ENCODE measurements at places on chromosomes 4 and X. TPM values are rescaled to one million over a fixed set of nuclear protein-coding genes. Genes with fewer than 3 reads are reported as not detected.

Gene ANK2
- 142 TPM for total RNA-seq

Gene SOX3
- total RNA-seq = not detected

Gene MAGEA2B
- not detected for total RNA-seq

Gene DIPK2B
- total RNA-seq = 36.2 TPM

Gene CHRDL1
- total RNA-seq = 90.2 TPM

Gene PRMT9
- total RNA-seq = 63.3 TPM

Gene DCAF8L2
- not detected for total RNA-seq

Gene PCSK1N
- total RNA-seq = 3.4 TPM

Gene IQCM
- total RNA-seq = not detected

Gene GPR173
- total RNA-seq = 0.51 TPM

Gene SCFD2
- 26.2 TPM for total RNA-seq

Gene F9
- not detected for total RNA-seq

- no peak overlapping the region for H3K27ac ChIP-seq
- no peaks in the 10 kb centered on the region for H3K36me3 ChIP-seq
- no peaks in the 10 kb centered on the region for H3K27me3 ChIP-seq
- H3K4me1 ChIP-seq = no peaks in the 10 kb centered on the region
- DNase-seq = no peak
Observed at GRCh38 chr4:114041117-114041475, 61.6 kb upstream of the ARSJ start.

DNA sequence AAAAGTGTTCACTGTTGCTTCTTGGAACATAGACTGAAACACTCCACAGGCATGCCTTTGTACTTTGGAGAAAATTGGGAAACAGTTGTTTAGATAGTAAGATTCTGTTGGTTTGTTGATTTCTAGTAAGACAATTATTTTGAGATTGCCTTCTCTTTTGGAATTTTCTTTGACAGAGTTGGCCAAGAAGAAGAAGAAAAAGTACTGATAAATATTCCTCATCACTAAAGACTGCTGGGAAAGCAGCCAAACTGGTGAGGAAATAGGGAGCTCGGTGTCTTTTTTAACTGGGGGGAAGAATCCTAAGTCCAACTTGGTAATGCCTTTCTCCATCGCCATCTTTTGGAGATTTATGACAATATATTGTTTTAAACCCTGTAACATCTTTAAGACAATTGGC is 370.7 kb downstream of the GPAT3 start:
- H3K27me3 ChIP-seq = no peaks in the 10 kb centered on the region
- no peaks in the 10 kb centered on the region for H3K36me3 ChIP-seq
- H3K27ac ChIP-seq = no peak overlapping the region
- no peaks in the 10 kb centered on the region for H3K4me1 ChIP-seq
- DNase-seq = no peak
- H3K4me3 ChIP-seq = no peak overlapping the region

DNA sequence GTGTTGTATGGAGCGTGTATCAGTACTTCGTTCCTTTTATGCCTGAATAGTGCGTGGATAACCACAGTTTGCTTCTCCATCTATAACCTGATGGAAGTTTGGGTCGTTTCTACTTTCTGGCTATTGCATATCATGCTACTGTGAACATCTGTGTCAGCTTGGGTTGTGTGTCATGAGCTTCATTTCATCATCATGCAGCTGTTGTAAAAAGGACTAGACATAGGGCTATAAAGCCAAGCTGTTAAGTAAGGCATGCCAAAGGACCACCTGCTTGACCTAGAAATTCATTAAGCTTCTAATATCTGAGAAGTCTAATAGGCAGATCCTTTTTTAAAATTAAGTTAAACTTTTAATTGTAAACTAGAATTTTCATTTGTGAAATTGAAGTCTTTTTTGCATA is 18.4 kb downstream of the SMS start:
- no peak overlapping the region for H3K4me3 ChIP-seq
- no peak for DNase-seq
- H3K36me3 ChIP-seq = no peaks in the 10 kb centered on the region
- no peaks in the 10 kb centered on the region for H3K4me1 ChIP-seq
- no peaks in the 10 kb centered on the region for H3K27me3 ChIP-seq
- peak overlapping the region; percentile 16 for H3K27ac ChIP-seq

GRCh38 chr4:186137196-186137794 is 32.8 kb downstream of the FAM149A start:
- peak overlapping the region; percentile 6 for H3K4me3 ChIP-seq
- no peak for DNase-seq

GRCh38 chr4:94939791-94940519 is 182.2 kb downstream of the BMPR1B start:
- H3K4me3 ChIP-seq = no peak overlapping the region
- no peaks in the 10 kb centered on the region for H3K4me1 ChIP-seq
- no peaks in the 10 kb centered on the region for H3K36me3 ChIP-seq
- H3K27me3 ChIP-seq = no peaks in the 10 kb centered on the region
- DNase-seq = no peak

- no peak for DNase-seq
- no peak overlapping the region for H3K27ac ChIP-seq
- no peak overlapping the region for H3K4me3 ChIP-seq
- H3K4me1 ChIP-seq = no peaks in the 10 kb centered on the region
- no peaks in the 10 kb centered on the region for H3K36me3 ChIP-seq
Observed at GRCh38 chr4:74375824-74376426, 11.0 kb downstream of the EREG start.

- H3K27ac ChIP-seq = no peak overlapping the region
- no peaks in the 10 kb centered on the region for H3K36me3 ChIP-seq
- H3K4me3 ChIP-seq = no peak overlapping the region
- H3K4me1 ChIP-seq = no peaks in the 10 kb centered on the region
- no peak for DNase-seq
Observed at GRCh38 chr4:37735578-37735977, 49.4 kb upstream of the RELL1 start.

GRCh38 chr4:17336524-17336961 is 175.3 kb downstream of the QDPR start:
- H3K4me1 ChIP-seq = no peaks in the 10 kb centered on the region
- DNase-seq = no peak
- no peaks in the 10 kb centered on the region for H3K27me3 ChIP-seq
- H3K4me3 ChIP-seq = no peak overlapping the region
- no peaks in the 10 kb centered on the region for H3K36me3 ChIP-seq
- no peak overlapping the region for H3K27ac ChIP-seq

DNA sequence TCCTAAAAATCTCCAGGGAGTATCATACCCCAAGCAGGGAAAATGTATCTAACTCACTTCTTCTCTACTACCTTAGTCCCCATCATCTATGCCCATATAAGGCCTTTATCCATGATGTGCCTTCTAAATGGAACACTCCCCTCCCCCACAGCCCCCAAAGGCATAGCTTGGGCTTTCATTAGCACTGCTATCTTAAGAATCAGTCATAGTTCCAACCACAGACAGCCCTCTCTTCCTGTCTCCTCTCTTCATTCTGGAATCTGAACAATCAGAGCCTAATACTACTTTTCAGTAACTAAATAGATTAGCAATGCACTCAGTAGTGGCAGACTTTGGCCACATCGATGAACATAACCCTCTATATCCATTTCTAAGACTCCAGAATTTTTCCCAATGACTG is 313.2 kb upstream of the DKK2 start:
- H3K4me3 ChIP-seq = no peak overlapping the region
- no peak for DNase-seq
- no peaks in the 10 kb centered on the region for H3K36me3 ChIP-seq
- no peaks in the 10 kb centered on the region for H3K27me3 ChIP-seq
- no peak overlapping the region for H3K27ac ChIP-seq
- no peaks in the 10 kb centered on the region for H3K4me1 ChIP-seq

DNA sequence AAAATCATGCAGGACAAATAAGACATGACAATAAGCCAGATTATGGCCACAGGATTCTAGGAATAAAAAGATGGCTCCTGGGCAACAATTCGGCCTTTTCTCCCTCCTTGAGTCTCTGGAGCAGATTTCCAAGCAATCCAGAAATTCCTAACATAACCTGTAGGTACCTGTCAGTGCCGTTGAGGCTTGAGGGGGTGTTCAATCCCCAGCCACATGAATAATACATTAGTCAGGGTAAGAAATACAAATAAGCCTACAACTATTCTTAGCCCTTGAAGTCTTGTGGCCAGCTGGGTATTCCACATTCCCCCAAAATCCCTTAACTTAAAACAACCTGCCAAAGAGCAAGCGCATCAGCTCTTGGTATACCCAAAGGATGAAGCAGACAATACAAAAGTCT is 9.7 kb downstream of the CXorf38 start:
- no peaks in the 10 kb centered on the region for H3K4me1 ChIP-seq
- no peak overlapping the region for H3K27ac ChIP-seq
- no peak overlapping the region for H3K4me3 ChIP-seq
- H3K36me3 ChIP-seq = no peaks in the 10 kb centered on the region
- H3K27me3 ChIP-seq = no peaks in the 10 kb centered on the region

- peaks cover 5% of the 10 kb centered on the region for H3K4me1 ChIP-seq
- no peaks in the 10 kb centered on the region for H3K27me3 ChIP-seq
- H3K27ac ChIP-seq = no peak overlapping the region
- no peaks in the 10 kb centered on the region for H3K36me3 ChIP-seq
- DNase-seq = no peak
Observed at GRCh38 chr4:17092736-17093437, 194.4 kb upstream of the LDB2 start.

DNA sequence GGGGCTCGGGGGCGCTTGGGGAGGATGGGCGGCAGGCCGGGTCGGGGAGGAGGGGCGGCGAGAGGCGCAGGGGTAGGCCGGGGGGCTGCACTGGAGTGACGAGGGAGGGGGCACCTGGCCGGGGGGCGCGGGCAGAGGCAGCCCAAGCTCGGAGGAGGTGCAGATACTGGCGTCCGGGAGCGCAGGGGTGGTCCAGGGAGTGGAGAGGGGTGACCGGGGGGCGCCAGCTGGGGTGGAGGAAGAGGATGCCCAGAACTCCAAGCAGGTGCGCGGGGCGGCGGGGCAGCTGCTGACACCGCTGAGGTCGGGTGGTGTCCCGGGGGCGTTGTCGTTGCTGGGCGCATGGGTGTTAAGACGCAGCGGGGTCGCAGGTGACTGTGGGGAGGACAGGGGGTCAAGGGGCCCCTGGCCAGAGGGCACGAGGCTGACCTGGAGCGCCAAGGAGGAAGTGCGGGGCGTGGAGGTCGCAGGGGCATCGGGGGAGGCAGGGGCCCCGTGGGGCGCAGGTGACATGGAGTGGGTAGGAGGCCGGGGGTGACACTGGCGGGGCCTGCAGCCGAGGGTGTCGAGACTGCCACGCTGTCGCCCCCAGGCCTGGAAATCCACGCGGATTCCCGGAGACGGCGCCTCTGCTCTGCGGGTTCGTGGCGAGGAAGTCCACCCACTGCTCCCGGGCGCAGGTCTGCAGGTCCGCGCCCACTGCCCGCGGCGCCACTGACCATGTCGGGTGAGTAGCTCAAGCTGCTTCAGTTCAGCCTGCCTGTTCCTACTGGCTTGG is 928 bp downstream of the GYG2 start:
- peak overlapping the region; percentile 33 for H3K4me3 ChIP-seq
- DNase-seq = no peak
- H3K27me3 ChIP-seq = no peaks in the 10 kb centered on the region
- no peak overlapping the region for H3K27ac ChIP-seq

- no peak overlapping the region for H3K27ac ChIP-seq
- H3K27me3 ChIP-seq = no peaks in the 10 kb centered on the region
- H3K36me3 ChIP-seq = no peaks in the 10 kb centered on the region
- no peak for DNase-seq
- H3K4me3 ChIP-seq = no peak overlapping the region
Observed at GRCh38 chr4:29560452-29560851, 1159.7 kb upstream of the PCDH7 start.

GRCh38 chrX:1392376-1393068 is 609 bp upstream of the SLC25A6 start:
- no peaks in the 10 kb centered on the region for H3K27me3 ChIP-seq
- H3K27ac ChIP-seq = peak overlapping the region; percentile 99
- peak overlapping the region; percentile 96 for H3K4me3 ChIP-seq
- H3K36me3 ChIP-seq = no peaks in the 10 kb centered on the region
- H3K4me1 ChIP-seq = peaks cover 11% of the 10 kb centered on the region
- DNase-seq = no peak

DNA sequence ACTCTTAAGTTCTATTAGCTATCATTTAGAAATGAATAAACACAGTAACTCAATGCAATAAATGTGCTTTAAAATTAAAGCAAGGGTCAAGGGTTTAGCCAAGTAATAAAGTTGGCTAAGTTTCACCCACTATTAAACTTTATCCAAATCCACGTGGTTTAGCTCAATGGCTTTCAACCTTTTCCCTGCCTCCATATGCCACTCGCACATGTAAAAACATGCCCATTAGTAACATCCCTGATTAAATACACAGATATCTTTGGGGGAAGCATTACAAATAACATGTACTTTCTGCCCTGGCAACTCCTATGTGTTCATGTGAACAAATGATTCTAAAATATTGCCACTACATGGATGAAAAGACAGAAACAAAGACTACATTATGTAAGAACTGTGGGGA is 130.8 kb downstream of the ZAR1 start:
- H3K27ac ChIP-seq = no peak overlapping the region
- H3K36me3 ChIP-seq = no peaks in the 10 kb centered on the region
- no peaks in the 10 kb centered on the region for H3K27me3 ChIP-seq

- no peaks in the 10 kb centered on the region for H3K36me3 ChIP-seq
- no peaks in the 10 kb centered on the region for H3K4me1 ChIP-seq
- H3K4me3 ChIP-seq = no peak overlapping the region
- H3K27me3 ChIP-seq = no peaks in the 10 kb centered on the region
- no peak overlapping the region for H3K27ac ChIP-seq
Observed at GRCh38 chrX:8067754-8068462, 103.2 kb downstream of the VCX2 start.

DNA sequence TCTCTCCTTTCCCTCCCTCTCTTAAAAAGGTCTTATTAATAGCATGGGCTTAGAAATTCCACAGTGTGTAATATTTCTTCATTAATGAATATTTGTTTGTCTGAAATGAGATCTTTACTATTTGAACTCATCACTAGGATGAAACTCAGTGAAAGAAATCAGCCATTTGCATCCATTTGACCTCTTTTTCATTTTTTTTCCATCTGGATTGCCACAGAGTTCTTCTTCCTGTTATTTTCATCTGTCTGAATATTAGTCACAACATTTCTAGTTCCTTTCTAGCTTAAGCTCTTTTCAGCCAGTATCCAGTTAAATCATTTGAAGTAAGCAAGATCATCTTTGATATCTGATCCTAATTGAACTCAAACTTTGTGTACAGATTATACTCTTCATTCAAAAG is 69.2 kb upstream of the PLS3 start:
- no peaks in the 10 kb centered on the region for H3K4me1 ChIP-seq
- peak overlapping the region; percentile 72 for H3K27ac ChIP-seq
- no peak overlapping the region for H3K4me3 ChIP-seq
- DNase-seq = no peak

GRCh38 chr4:47838445-47838844 is 578 bp upstream of the CORIN start:
- H3K4me1 ChIP-seq = no peaks in the 10 kb centered on the region
- no peaks in the 10 kb centered on the region for H3K36me3 ChIP-seq
- peak overlapping the region; percentile 58 for H3K27ac ChIP-seq
- no peaks in the 10 kb centered on the region for H3K27me3 ChIP-seq
- no peak overlapping the region for H3K4me3 ChIP-seq
- no peak for DNase-seq

GRCh38 chr4:87120010-87120409 is 100.4 kb downstream of the KLHL8 start:
- H3K36me3 ChIP-seq = no peaks in the 10 kb centered on the region
- peaks cover 4% of the 10 kb centered on the region for H3K4me1 ChIP-seq
- DNase-seq = no peak
- peak overlapping the region; percentile 90 for H3K27ac ChIP-seq

GRCh38 chr4:48234575-48234974 is 35.1 kb downstream of the TEC start:
- no peaks in the 10 kb centered on the region for H3K4me1 ChIP-seq
- H3K27me3 ChIP-seq = no peaks in the 10 kb centered on the region
- no peak overlapping the region for H3K4me3 ChIP-seq
- H3K27ac ChIP-seq = no peak overlapping the region

- H3K36me3 ChIP-seq = no peaks in the 10 kb centered on the region
- no peak for DNase-seq
- no peak overlapping the region for H3K27ac ChIP-seq
- H3K4me3 ChIP-seq = no peak overlapping the region
Observed at GRCh38 chr4:120714417-120715010, 208.0 kb downstream of the PRDM5 start.

Measured in uterus (tissue), 4 donors.